Right forelimb (tissue), 1 donor: ENCODE measurements at places on chromosomes 2 and 18.

GRCh38 chr2:151138507-151138906 lies 123.2 kb downstream of the RBM43 start:
- DNase-seq: no peak

DNA sequence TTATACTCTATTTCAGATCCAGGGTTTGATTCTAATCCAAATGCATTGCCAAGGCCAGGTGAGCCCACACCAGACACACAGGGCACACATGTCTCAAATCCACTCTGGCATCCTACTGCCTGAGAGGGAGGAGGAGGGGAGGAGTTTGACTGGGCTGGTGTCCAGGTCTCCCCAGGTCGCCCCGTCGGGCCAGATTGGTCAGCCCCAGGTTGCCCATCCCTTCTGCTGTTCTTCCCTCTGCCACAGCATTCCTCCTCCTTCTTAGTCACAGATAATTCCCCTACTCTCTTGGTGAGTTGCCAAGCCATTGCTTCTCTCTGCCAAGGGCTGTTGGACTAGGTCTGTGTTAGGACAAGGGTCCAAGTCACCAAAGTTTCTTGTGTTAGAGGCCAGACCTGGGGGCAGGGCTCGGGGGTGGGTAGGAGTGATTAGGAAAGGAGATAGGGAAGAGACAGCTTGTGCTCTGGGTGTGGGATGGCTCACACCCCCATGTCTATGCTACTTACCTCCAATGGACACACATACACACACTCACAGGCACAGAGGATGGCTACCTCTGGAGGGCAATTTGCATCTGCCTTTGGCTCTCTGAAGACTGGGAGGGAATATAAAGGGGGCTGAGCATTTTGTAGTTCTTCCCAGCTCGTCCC lies 2.5 kb upstream of the EGR4 start:
- no peak for DNase-seq

DNA sequence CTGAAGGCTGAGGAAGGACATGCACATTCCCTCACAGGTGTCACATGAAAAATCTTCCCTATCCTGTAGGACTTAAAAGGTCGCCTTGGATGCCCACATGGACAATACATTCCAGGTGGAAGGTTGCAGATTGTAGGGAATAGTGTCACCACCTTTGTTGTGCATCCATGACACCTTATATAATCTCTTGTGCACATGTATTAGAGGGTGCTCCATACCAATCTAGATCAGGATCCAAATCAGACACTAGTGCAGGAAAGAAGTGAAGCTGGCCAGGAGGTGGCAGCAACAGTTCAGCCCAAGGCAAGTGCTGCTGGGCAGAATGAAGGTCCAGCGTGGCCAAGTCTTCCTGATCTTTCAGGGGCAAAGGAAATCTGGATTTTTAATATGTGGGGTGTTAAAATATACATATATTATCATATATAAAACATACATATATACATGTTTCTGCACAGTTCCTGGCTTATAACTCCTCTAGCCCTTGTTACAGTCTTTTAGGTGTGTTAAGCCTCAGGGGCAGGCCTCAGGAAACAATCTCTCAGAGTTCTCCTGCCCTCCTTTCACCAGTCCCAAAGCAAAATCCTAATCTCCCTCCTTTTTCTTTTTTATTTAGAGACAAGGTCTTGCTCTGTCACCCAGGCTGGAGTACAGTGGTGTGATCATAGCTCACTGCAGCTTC lies 16.6 kb downstream of the NIF3L1 start:
- peak; percentile 66 for DNase-seq

- no peak for DNase-seq
Observed at GRCh38 chr2:234331566-234331965, 165.3 kb downstream of the ARL4C start.

DNA sequence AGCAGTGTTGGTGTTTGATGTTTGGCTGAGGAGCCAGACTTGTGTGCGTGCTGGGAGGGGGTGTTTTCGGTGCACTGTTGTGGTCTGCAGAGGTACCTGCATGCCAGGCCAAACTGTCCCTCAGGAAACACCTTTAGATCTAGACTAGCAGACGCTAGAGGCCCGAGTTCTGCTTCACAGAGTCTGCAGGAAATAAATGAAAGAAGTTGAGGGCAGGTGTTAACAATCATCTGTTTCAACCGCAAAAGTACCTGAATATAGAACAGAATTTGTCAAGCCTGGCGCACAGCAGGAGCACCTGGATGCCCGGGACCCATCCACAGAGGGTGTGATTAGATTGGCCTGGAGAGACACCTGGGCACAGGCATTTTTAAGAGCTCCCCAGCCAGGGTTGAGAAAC lies 40.5 kb upstream of the REL start:
- DNase-seq: no peak

- no peak for DNase-seq
Observed at GRCh38 chr2:38224181-38224580, 148.2 kb upstream of the CYP1B1 start.

DNA sequence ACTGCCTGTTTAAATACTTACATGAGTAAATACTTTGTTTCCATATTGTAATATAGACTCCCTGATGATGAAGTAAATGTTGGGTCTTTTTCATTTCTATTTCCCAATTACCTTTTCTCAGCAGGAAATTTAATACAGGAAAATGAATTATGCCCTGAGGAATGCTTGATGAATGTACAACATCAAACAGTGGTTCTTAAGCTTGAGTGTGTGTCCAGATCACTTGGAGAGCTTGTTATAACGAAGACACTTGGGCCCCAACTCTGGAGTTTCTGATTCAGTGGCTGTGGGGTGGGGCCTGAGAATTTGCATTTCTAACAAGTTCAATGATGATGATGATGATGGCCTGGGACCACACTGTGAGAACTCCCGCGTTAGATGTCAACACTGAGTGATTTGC lies 7.1 kb upstream of the ME2 start:
- no peak for DNase-seq

GRCh38 chr18:8424917-8425725 lies 184.1 kb upstream of the RAB12 start:
- DNase-seq: no peak

DNA sequence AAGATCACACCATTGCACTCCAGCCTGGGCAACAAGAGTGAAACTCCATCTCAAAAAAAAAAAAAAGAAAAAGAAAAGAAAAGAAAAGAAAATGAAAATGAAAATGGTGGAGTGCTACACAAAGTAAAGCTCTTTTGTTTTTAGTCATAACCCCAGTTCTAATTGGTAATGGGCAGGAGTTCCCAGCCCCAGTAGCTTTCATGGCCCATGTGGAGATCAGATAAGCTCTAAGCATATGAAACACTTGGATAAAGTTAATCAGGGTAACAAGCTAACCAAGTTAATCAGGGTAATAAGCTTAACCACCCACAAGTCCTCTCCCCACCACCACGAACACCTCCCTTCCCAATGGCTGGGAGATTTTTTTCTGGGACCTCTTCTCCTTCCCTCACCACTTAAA lies 240.8 kb downstream of the BCL11A start:
- no peak for DNase-seq

GRCh38 chr2:44612276-44612675 lies 250.5 kb downstream of the CAMKMT start:
- no peak for DNase-seq

- DNase-seq: no peak
Observed at GRCh38 chr2:70069049-70069448, 18.2 kb upstream of the PCBP1 start.

DNA sequence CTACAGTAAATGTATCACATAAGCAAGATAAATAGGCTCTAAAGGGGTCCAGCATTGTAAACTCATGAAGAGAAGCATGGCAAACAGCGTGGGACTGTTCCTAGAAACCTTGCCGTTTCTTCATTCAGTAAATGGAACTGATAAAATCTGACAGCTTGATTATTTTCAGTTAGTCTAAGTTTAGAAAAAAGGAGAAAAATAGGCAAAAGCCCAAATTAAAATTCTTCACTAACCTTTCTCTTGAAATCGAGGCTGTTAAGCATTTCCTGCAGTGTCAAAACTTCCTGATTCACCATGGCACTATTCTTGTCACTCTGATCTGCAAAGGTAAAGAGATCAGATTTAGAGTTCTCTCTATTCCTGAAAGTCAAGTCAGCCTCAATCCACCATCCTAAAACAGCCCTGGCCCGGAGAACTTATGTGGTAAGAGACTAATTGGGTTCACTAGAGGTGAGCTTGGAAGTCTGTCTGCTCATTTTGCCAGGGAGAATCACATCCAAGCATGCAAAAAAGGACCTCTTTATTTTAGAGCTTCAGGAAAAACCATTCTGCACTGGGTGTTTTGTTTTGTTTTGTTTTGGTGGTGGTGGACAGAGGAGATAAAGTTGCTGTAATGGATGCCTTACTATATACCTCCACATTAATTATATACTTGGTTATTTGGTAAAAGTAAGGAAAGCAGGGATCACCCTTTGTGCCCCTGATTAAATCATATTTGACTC lies 52.4 kb upstream of the STAT1 start:
- DNase-seq: no peak

GRCh38 chr18:50080932-50081560 lies 113.9 kb downstream of the MYO5B start:
- DNase-seq: no peak

DNA sequence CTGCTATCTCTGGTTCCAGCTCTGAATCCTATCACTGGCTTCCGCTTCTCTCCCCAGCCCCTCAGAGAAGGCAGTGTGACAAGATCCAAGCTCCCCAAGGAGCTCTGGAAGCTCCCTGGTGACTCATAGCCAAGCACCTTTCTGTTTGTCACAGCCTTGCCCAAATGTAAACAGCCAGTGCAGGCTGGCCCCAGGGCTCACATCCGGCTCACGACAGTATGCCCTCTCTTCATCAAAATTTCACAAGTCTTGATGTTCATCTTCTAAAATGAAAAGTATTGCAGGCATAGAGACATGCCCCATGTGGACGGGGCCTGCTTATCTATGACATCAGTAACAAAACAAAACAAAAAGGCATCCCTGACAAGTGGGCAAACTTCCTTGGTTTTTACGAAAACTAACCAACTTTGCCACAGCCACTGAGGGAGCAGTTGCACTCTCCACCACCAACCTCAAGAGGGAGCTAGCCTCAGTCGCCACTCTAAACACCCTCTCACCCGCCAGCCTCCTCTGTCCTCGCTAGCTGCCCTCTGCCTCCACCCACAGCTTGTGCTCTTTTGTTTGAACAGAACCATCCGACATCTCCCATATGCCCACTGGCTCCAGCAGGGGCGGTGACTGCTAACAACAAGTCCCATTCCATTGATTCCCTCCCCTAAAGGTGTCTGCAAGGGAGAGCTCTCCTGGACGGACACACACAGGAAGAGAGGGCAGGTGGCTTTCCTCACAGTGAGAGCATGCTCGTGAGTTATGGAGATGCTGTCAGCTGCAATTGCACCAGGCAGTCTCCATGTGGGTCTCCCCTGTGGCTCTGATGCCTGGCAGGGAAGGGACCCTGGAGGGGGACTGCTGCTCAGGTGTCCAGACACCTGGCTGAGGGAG lies 71.0 kb upstream of the DAPL1 start:
- no peak for DNase-seq
